Muscle of leg (tissue), 16 donors: ENCODE measurements at places on chromosomes 1 and 21. TPM values are rescaled to one million over a fixed set of nuclear protein-coding genes. Genes with fewer than 3 reads are reported as not detected.

DNA sequence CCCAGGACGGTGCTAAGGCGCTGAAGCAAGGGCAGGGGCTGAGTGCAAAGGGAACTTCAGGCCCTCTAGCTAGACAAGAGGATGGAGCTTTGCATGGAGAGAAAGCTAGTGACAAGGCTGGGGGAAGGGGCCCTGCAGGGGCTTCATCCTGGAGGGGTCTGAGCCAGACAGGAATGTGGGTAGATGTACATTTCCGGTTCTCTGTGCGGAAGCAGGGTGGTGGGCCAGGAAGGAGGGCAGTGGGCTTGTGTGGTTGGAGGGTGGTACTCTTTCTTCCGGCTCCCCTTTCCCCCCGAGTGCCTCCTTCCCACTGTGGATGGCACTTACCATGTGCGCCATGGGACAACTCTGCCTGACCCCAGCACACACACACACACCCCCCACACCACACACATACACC lies 1.5 kb downstream of the KISS1 start:
- no peak overlapping the region for H3K4me3 ChIP-seq
- H3K27ac ChIP-seq = no peak overlapping the region
- H3K36me3 ChIP-seq = no peaks in the 10 kb centered on the region
- no peak for DNase-seq
- peaks cover 26% of the 10 kb centered on the region for H3K27me3 ChIP-seq
- peaks cover 21% of the 10 kb centered on the region for H3K4me1 ChIP-seq

DNA sequence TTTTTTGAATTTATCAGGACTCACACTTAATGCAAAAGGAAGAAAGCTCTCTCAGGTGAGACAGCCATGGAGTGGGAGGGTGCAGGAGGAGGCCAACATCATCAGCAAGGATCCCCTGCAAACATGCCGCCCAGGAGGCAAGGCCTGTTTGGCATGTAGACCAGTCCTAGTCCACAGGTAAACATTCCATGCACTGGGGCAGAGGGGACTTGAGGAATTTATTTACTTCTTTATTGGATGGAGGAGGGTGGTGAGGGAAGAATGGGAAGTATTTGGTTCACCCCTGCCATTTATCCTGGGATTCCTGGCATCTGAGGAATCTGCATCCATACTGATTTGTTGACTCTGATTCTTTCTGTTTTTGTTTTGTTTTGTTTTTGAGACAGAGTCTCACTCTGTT lies 1.5 kb upstream of the UQCRHL start:
- DNase-seq = no peak
- H3K4me1 ChIP-seq = no peaks in the 10 kb centered on the region
- no peaks in the 10 kb centered on the region for H3K36me3 ChIP-seq
- H3K4me3 ChIP-seq = no peak overlapping the region

The HES3 gene
- not detected for total RNA-seq

DNA sequence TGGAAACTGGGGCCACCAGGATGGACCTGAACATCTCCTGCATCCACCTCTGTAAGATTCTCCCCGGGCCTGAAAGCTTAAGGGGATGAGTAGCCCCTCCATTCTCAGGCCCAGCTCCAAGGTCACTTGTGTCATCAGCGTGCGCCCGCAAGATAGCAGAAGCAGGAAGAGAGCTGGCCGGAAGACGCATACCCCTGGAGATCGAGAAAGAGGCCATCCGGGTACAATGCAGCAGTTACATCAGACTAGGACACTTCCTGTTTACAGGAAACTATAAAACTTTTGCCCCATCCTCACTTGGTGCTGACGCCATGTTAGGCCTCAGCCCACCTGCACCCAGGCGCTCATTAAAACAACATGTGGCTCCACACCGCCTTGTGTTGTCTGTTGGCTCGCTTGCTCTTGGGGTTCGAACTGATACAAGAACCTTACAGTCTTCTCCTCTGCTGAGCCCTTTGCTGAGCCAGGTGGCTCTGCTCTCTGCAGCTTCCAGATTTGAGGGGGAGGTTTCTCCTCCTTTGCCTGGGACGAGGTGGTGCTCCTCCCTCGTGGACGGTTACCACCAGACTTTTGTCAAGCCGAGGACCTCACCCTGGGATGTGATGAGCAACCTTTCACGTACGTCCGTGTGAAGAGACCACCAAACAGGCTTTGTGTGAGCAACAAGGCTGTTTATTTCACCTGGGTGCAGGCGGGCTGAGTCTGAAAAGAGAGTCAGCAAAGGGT lies 277.5 kb upstream of the C1orf174 start:
- H3K27me3 ChIP-seq = peaks cover 8% of the 10 kb centered on the region
- DNase-seq = no peak
- H3K4me3 ChIP-seq = no peak overlapping the region
- no peaks in the 10 kb centered on the region for H3K36me3 ChIP-seq
- H3K27ac ChIP-seq = no peak overlapping the region
- no peaks in the 10 kb centered on the region for H3K4me1 ChIP-seq

The TMEM50B gene
- 16.1 TPM for total RNA-seq

DNA sequence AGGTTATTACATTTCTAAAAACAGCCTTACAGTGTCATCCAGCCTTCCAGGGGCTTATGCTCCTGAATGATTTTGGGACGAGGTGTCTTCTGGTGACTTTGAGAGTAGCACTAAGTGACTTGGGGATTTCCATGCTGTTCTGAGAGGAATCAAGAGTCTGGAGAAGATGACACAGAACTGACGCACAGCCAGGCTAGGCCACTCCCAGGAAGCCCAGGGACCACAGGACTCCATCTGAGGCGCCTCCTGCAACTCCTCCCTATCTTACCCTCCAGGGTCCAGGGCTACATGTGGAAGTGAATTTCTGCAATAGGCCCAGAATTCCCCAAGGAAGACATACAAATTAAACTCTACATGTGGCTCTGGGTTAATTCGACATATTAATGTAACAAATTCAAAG lies 92.5 kb downstream of the SLC25A24 start:
- peak; percentile 18 for DNase-seq
- H3K27ac ChIP-seq = no peak overlapping the region
- no peaks in the 10 kb centered on the region for H3K27me3 ChIP-seq
- no peaks in the 10 kb centered on the region for H3K4me1 ChIP-seq
- no peak overlapping the region for H3K4me3 ChIP-seq
- no peaks in the 10 kb centered on the region for H3K36me3 ChIP-seq

GRCh38 chr1:106995970-106996369 lies 60.5 kb upstream of the PRMT6 start:
- H3K4me1 ChIP-seq = no peaks in the 10 kb centered on the region
- H3K4me3 ChIP-seq = no peak overlapping the region
- H3K27me3 ChIP-seq = no peaks in the 10 kb centered on the region
- no peaks in the 10 kb centered on the region for H3K36me3 ChIP-seq
